ENCODE measurements at places on chromosomes 12 and 14.

DNA sequence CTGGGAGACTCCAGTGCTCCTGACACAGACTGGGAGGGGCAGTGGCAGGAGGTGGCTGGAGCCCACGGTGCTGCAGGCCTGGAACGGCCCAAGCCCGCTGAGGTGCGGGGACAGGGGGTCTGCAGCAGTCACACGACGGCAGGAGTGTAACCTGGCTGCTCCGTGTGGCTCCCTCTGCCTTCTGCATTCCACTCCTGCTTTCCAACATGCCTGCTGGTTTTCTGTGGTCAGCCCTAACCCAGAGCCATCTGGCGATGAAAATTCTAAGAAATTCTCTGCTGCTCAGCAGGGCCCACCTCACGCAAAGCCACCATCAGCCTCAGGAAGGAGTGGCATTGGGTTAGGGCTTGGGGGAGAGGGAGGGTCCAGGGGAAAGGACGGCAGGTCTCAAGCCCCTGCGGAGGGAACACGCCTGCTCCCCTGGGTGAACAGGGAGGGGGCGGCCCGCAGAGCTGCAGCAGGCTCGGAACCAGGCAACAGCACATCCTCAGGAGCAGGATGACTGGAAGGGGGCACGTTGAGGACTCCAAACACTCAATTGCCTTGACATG, 5.0 kb upstream of the FBRSL1 start:
- DNase-seq, result no peak

- DNase-seq, result no peak
These were observed 54.3 kb downstream of the MAP3K9 start for GRCh38 chr14:70754991-70755390.

DNA sequence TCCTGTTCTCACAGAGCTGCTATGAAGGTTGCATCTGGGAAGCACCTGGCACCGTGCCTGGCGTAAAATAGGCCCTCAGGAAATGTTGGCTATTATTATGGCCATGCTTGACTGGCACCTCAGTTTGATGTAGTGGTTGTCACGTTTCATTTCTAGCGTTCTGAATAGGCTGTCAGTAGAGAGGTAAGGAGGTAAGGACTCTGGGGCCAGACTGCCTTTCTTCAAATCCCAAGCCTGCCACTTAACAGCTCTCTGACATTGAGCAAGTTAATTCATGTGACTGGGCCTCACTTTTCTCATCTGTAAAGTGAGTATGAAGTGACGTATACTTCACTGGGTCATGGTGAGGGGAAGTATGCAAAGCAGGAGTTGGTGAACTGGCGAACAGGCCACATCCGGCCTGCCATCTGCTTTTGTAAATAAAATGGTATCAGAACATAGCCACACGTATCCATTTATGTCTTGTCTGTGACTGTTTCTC, 196.2 kb downstream of the CACNA1C start:
- no peak for DNase-seq

GRCh38 chr12:106861984-106862916, 87.8 kb downstream of the RIC8B start:
- DNase-seq, result no peak

- no peak for DNase-seq
These were observed 22.9 kb downstream of the ZNF268 start for GRCh38 chr12:133204264-133204603.

- DNase-seq, result no peak
These were observed 49.1 kb upstream of the CAND1 start for GRCh38 chr12:67220065-67220464.

DNA sequence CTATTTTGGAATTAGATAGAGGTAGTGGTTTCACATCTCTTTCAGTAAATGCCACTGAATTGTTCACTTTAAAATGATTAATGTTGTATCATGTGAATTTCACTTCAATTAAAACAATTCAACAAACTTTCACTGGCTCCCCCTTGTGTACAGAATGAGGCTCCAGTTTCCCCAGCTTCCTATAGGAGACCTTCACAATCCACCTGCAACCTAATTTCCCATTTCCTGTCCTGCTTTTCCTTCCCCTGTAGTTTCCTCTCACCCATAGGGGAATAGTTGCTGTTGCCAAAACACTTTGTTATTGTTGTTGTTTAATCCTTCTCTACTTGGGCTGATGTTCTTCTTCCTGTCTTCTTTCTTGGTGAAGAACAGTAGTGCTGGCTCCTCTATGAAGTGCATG, 59.8 kb downstream of the NPAS3 start:
- DNase-seq, result no peak

All from forelimb muscle (tissue), 1 donor.